ENCODE measurements at places on chromosomes 11 and 22. TPM values are rescaled to one million over a fixed set of nuclear protein-coding genes. Genes with fewer than 3 reads are reported as not detected.

Gene LRRC4C
- total RNA-seq = 1.5 TPM

Gene USP2
- 1.6 TPM for total RNA-seq

Gene WNT11
- 0.21 TPM for total RNA-seq

Gene C11orf97
- total RNA-seq = not detected

Gene HEPN1
- not detected for total RNA-seq

- no peak for DNase-seq
These were observed at the start of gene P2RY2 for GRCh38 chr11:73218106-73218829. P2RY2 (plus strand) TSS chr11:73218281; CDS start chr11:73234160, 15,879 bp downstream.

DNA sequence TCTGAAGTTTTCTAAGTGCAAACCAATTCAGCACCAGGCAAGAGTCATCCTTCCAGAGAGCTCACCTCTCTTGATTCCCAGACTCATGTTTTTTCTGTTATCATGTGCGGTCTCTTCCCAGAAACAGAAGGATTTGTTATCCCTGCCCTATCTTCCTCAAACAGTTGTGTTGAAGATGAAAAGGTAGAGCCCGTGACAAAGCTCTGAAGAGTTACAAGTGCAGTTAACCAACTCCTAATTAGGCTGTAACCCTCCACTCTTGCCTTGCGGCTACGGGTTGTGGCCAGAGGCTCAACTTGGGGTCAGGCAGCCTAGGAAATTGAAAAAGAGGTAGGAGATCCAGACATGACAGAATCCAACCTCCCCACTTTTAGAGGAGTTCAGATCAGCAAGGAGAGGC is 76.2 kb upstream of the CADM1 start:
- no peak for DNase-seq

GRCh38 chr22:44622679-44623078 is 79.3 kb upstream of the PRR5 start:
- no peak for DNase-seq

DNA sequence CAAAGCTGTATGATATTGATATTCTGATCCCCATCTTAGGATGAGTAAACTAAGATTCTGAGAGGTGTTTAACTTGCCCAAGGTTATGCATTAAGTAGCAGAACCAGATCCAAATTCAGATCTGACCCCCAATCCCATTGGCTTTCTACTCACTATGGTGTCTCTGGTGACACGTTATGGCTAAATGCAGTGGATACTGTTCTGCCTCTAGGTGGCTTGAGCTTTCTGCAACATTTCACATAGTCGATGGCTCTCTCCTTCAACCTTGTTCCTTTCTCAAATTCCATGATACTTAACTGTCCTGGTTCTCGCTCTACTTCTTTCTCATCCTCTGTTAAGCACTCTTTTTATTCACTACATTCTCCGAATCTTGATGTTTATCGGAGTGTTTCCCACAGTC is 9.4 kb downstream of the C11orf97 start:
- DNase-seq = no peak

DNA sequence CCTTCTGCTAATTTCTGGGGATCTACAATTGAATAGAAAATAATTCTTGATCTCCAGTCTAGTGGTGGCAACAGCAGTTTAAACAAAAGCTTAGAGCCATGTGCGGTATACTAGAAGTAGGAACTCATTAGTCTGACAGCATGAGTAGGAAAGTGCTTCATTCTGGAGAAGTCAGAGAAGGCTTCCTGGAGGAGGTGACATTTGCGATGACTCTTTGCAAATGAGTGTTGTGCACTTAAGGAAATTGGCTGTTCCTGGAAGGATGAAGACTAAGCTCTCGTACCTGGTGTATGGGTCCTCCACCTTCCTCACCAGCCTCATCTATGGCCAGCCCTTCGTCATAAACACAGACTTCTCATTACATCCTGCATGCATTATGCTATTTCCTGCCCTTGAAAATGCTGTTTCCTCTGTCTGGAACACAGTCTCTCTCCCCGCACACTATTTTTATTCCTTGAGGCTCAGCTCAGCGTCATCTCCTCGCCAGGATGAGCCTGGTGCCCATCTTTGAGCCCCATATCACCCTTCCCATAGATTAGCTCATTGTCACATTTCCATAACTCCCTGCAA is 132.9 kb downstream of the PKNOX2 start:
- DNase-seq = no peak

- no peak for DNase-seq
These were observed 6.9 kb downstream of the SBF1 start for GRCh38 chr22:50467773-50468440.

- no peak for DNase-seq
These were observed 810.0 kb downstream of the BRD1 start for GRCh38 chr22:49017482-49018329.

DNA sequence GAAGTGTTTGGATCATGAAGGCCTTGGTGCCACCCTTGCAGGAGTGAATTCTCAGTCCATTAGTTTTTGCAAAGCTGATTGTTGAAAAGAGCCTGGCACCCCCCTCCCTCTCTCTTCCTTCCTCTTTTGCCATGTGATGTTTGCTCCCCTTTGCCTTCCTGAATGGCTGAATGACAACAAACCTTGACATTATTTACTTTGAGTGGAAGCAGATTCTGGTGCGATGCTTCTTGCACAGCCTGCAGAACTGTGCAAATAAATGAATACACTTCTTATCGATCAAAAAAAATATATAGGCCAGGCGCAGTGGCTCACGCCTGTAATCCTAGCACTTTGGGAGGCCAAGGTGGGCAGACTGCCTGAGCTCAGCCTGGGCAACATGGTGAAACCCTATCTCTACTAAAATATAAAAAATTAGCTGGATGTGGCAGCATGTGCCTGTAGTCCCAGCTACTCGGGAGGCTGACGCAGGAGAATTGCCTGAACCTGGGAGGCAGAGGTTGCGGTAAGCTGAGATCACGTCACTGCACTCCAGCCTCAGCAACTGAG is 2.0 kb upstream of the NARS2 start:
- DNase-seq = no peak

- no peak for DNase-seq
These were observed 207.7 kb downstream of the CEP164 start for GRCh38 chr11:117535201-117535849.
